ENCODE measurements at places on chromosomes 16 and 17. TPM values are rescaled to one million over a fixed set of nuclear protein-coding genes. Genes with fewer than 3 reads are reported as not detected.

CCL4 gene
- total RNA-seq = 367 TPM

KRT36 gene
- not detected for total RNA-seq

DNA sequence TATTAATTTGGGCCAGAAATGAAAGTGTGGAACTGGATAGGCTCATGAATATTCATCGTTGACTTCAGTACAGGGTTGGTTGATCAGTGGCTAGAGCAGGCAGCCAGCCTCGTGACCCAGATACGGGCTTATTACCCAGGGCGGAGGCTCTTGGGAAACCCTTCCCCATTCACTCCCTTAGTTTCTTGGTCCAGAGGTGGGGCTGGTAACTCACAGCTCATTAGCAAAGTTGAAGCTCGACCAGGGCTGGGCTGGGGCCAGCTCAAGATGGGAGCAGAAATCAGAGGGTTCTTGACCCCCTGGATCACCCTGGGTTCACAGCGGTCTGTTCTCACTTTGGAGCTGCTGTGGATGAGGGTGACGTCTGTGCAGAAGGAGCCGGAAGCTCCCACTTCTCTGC lies 44.6 kb upstream of the GSE1 start:
- peaks cover 68% of the 10 kb centered on the region for H3K4me1 ChIP-seq
- DNase-seq = no peak
- no peak overlapping the region for H3K27ac ChIP-seq

- H3K36me3 ChIP-seq = no peaks in the 10 kb centered on the region
- no peaks in the 10 kb centered on the region for H3K4me1 ChIP-seq
- no peaks in the 10 kb centered on the region for H3K27me3 ChIP-seq
- H3K27ac ChIP-seq = no peak overlapping the region
Observed at GRCh38 chr17:10022416-10022815, 117.3 kb upstream of the RCVRN start.

DNA sequence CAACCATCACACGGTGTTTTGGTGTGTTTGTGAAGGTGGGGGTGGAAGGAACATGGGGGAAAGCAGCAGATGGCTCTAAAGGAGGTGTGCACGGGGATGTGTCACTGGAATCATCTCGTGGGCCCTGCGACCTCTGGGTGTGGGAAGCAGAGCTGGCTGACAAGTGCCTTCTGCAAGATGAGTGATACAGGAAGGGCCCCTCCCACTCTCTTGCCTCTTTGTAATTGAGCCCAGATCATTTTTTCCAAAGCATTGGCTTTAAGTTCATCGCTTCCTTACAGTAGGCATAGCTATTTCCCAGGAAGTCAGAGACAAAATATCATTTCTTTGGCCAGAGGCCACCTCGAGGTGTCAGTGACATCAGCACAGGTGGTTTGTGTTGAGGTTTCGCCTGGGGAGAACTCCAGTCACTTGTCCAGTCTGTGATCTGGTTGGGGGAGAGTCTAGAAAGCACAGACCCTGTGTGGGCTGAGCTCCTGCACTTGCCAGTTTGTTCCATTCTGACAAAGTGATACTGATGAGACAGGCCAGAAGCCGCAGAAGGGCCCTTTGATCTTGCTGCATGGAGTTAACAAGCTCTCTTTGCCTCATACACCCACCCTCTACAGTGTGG lies 20.6 kb upstream of the SNTB2 start:
- H3K36me3 ChIP-seq = peaks cover 52% of the 10 kb centered on the region
- no peaks in the 10 kb centered on the region for H3K27me3 ChIP-seq
- DNase-seq = peak; percentile 72
- peak overlapping the region; percentile 77 for H3K27ac ChIP-seq

DNA sequence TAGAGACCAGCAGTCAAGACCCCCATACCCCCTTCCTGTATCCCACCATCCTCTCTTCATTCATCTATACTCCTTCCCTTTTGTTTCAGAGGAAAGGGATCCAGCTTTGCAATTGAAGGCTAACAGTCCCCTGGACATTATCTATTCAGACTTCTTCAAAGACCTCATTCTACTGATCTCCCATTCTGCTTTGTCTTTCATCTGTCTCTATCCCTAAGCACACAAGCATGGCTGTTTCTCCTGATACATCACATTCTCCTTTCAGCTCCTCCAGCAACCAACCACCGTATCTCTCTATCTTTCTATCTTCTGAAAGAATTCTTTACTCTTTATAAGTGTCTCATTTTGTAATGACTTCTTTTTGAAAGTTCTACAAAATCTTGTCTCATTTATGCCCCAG lies 9.7 kb upstream of the ARHGAP17 start:
- no peak overlapping the region for H3K27ac ChIP-seq
- no peaks in the 10 kb centered on the region for H3K36me3 ChIP-seq
- no peak for DNase-seq
- H3K4me1 ChIP-seq = peaks cover 14% of the 10 kb centered on the region
- no peak overlapping the region for H3K4me3 ChIP-seq

DNA sequence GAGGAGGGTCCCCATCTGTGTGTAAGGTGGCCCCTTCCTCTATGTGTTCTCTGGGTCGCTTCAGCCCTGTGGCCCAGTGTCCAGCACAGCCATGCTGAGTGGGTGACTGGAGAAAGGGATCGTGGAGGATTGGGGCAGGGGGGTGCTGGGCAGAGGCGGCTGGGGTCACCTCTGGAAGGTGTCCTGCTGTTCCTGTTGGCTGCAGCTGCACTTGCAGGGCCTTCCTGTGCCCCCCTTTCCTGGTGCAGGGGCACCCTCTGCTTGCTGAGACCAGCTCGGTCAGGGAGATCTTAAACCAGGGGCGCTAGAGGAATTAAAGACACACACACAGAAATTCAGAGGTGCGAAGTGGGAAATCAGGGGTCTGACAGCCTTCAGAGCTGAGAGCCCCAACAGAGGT lies 11.1 kb downstream of the IL32 start:
- H3K27ac ChIP-seq = peak overlapping the region; percentile 94
- peaks cover 37% of the 10 kb centered on the region for H3K36me3 ChIP-seq
- DNase-seq = peak; percentile 72
- peaks cover 83% of the 10 kb centered on the region for H3K4me1 ChIP-seq

- peaks cover 15% of the 10 kb centered on the region for H3K36me3 ChIP-seq
- H3K27ac ChIP-seq = peak overlapping the region; percentile 93
- peak overlapping the region; percentile 73 for H3K4me3 ChIP-seq
- peaks cover 90% of the 10 kb centered on the region for H3K4me1 ChIP-seq
Observed at GRCh38 chr17:77445760-77446532, 305.2 kb downstream of the SEC14L1 start.

DNA sequence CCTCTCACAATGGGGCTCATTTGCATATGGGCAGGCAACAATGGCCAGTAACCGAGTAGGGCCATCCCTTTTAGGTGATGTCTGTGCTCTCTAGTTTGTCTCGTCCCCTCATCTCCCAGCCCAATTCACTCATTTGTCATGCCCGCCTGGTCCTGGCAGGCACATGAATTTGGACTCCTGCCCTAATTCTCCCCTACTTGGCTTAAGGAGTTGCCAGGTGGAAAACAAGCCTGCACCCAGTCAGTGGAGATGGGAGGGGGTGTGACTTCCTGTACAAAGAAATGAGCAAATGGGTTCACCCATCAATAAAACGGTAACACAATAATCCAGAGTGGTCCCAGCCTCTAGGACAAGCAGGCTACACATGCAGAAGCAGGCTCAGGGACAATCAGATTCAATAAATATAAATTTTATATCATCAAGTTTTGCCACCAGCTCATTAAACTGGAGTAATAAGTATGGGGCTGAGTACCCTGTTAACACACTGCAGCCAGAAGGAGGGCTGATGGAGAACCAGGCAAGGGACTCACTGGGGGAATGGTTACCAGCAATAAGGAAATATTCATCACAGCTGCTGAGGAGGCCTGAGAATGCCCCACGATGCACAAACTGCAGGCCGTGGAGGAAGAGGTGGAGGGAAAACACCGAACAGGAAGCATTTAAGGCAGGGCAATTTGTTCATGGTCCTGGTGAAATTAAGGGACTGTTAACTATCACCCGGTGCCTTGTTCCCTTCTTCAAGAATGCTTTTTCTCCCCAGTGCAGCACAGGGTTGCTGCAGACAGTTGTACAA lies 84.4 kb upstream of the GPRC5B start:
- no peak for DNase-seq
- no peak overlapping the region for H3K27ac ChIP-seq
- no peaks in the 10 kb centered on the region for H3K27me3 ChIP-seq
- no peaks in the 10 kb centered on the region for H3K4me1 ChIP-seq
- no peaks in the 10 kb centered on the region for H3K36me3 ChIP-seq

- no peak overlapping the region for H3K4me3 ChIP-seq
- peak overlapping the region; percentile 64 for H3K27ac ChIP-seq
- peaks cover 33% of the 10 kb centered on the region for H3K4me1 ChIP-seq
- no peaks in the 10 kb centered on the region for H3K27me3 ChIP-seq
Observed at GRCh38 chr17:8243827-8244226, 4.0 kb downstream of the CTC1 start.

DNA sequence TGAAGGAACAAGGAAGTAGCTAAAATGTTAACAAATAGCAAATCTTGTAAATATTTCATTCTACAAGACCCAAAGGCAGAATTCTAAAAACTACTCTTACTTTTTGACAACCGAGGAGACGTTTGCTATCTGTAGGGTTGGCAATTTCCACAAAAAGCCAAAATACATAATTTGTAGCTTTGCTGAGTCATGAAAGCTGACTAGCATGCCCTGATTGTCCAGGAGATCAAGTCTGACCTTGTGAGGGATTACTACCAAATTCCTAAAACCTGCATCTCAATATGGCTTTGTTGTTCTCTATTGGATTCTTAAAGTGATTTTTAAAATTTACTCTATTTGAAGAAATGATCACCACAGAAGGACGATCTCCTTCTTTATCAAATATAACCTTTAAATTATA lies 10.8 kb downstream of the DNAJA2 start:
- no peaks in the 10 kb centered on the region for H3K27me3 ChIP-seq
- DNase-seq = no peak
- peak overlapping the region; percentile 86 for H3K27ac ChIP-seq
- peaks cover 62% of the 10 kb centered on the region for H3K36me3 ChIP-seq

GRCh38 chr16:86070484-86070883 lies 171.5 kb downstream of the IRF8 start:
- no peaks in the 10 kb centered on the region for H3K36me3 ChIP-seq
- H3K27ac ChIP-seq = no peak overlapping the region

- H3K27me3 ChIP-seq = no peaks in the 10 kb centered on the region
- no peaks in the 10 kb centered on the region for H3K4me1 ChIP-seq
- H3K4me3 ChIP-seq = no peak overlapping the region
- DNase-seq = no peak
- H3K27ac ChIP-seq = no peak overlapping the region
Observed at GRCh38 chr16:65422934-65423333, 301.1 kb upstream of the CDH11 start.

DNA sequence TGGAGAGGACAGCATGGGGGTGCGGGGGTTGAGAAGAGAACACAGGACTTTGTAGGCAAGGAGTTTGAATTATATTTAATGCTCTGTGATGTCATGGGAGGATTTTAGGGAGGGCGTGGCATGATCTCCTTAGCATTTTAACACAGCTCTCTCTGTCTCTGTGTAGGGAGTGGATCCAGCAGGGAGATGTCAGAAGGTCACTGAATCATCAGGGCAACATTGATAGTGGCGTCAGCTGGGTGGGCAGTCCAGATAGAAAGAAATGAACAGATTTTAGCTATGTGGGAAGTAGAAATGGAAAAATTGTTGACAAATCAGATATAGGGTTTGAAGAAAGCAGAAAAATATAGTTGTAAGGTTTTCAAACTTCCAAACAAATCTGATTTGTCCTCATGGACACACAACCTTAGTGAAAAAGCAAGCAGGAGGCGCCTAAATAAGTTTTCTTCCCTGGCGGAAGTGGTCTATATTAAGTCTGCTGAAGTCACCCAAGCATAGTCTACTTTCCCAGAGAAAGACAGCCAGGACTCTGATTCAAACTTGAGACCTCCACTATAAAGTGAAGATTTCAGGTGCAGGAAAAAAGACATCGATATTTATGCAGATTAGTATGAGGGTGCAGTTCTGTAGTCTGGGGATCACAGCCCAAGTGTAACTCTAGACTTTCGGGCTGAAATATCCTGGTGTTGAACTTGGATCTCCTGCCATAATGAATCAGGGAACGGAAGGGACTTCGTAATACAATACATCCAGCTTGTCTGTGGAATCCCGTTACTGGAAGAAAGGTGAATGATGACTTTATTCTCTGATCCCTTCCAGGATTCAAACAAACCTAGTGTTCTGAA lies 10.1 kb upstream of the PCTP start:
- H3K4me1 ChIP-seq = no peaks in the 10 kb centered on the region
- H3K4me3 ChIP-seq = no peak overlapping the region
- H3K27me3 ChIP-seq = peaks cover 34% of the 10 kb centered on the region
- DNase-seq = no peak
- no peak overlapping the region for H3K27ac ChIP-seq

- no peak overlapping the region for H3K27ac ChIP-seq
- H3K27me3 ChIP-seq = peaks cover 42% of the 10 kb centered on the region
- H3K4me3 ChIP-seq = no peak overlapping the region
- peak; percentile 62 for DNase-seq
- peaks cover 7% of the 10 kb centered on the region for H3K4me1 ChIP-seq
Observed at GRCh38 chr17:30093463-30094147, 23.0 kb upstream of the NSRP1 start.

DNA sequence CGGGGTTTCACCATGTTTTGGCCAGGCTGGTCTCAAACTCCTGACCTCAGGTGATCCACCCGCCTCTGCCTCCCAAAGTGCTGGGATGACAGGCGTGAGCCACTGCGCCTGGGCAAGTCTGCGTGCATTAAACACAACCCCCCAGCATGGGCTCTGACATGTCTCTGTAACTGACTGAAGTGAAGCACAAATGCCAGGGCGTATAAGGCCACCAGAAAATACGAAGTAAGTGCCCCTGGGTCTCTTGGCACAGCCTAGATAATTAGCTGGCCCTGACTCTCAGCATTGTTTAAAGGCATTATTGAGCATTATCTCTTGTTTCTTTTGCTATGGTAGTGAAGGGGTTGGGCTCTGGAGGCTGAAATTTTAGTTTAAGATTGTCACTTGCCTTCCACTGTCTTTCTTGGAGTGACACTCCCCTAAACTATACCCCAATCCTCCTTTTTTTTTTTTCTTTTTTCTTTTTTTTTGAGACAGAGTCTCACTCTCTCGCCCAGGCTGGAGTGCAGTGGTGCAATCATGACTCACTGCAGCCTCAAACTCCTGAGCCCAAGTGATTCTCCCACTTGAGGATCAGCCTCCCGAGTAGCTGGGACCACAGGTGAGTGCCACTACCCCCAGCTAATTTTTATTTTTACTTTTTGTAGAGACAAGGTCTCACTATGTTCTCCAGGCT lies 8.2 kb upstream of the SEC14L1 start:
- H3K36me3 ChIP-seq = peaks cover 6% of the 10 kb centered on the region
- H3K27ac ChIP-seq = no peak overlapping the region
- no peak overlapping the region for H3K4me3 ChIP-seq

Data from activated CD8-positive, alpha-beta memory T cell treated with anti-CD3 and anti-CD28 coated beads, Interleukin-2, amount 10 ng/mL, durations not matched to agents 7 days and 5 days (primary cell).